ENCODE measurements at places on chromosomes 5 and 9. TPM values are rescaled to one million over a fixed set of nuclear protein-coding genes. Genes with fewer than 3 reads are reported as not detected.

- no peak for DNase-seq
Measured at GRCh38 chr5:137440795-137441194, 58.3 kb downstream of the SPOCK1 start.

Gene EIF4EBP3
- polyA plus RNA-seq = 11.5 TPM

- DNase-seq = no peak
Measured at GRCh38 chr5:10073441-10074104, 176.1 kb downstream of the ATPSCKMT start.

GRCh38 chr5:78841767-78842166, 143.3 kb downstream of the ARSB start:
- DNase-seq = no peak

GRCh38 chr9:77953590-77953989, 78.0 kb downstream of the GNAQ start:
- DNase-seq = no peak

GRCh38 chr5:139682016-139682975, 34.1 kb downstream of the CXXC5 start:
- DNase-seq = no peak

Gene GRXCR2
- not detected for polyA plus RNA-seq

GRCh38 chr9:18543406-18544192, 69.6 kb downstream of the ADAMTSL1 start:
- DNase-seq = no peak

GRCh38 chr5:24045046-24045445, 537.6 kb downstream of the PRDM9 start:
- no peak for DNase-seq

Gene LIFR
- polyA plus RNA-seq = 80.9 TPM

DNA sequence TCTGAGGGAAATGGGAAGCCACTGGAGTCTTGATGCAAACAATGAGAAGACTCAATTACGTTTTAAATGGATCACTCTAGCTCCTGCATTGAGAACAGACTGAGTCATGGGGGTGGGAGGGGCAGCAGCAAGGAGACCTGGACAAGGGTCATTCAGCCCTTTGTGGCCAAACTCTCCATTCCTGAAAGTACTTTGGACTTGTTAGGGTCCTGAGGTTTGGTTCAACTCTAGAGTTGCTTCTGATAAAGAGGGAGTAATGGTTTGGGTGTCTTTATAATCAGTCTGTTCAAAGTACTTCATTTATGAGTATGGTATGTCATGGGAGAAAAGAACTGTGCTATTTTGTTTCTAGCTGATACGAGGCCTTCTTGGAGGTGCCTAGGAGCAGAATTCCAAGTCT, 67.7 kb upstream of the SMIM32 start:
- no peak for DNase-seq

Gene SHISAL2B
- polyA plus RNA-seq = 0.34 TPM

DNA sequence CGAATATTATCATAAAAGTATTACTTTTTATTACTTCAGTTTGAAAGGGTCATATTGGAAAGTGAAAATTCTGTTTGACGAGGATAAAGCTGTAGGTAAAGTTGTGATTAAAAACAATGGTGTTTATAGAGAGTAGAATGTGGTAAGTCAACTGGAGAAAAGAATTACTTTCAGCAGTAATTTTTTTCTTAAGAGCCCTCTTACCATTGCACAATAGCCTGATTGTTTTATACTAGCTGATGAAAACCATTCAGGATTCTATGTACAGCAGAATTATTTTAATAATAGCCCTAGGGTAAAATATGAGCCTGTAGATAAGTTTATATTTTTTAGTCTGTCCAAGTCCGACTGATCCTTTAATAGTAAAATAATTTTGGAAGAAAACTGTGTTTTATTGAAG, 16.6 kb downstream of the CDC42SE2 start:
- no peak for DNase-seq

Gene SNCB
- polyA plus RNA-seq = not detected

DNA sequence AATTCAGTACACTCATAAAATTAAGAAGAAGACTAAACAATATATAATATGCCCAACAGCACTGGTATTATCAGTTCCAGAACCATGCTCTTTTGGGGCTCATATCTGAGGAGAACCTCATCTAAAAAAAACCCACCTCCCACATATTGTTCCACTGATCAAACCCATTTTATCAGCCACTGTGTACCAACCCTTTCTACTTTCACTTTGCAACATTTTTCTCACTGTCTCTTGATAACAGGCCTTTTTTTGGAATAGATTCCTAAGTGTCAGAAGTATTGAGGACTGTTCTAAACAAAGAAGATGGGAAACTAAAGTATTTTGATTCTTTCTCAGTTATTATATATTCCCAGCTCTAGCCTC, 173.2 kb downstream of the GABRB2 start:
- no peak for DNase-seq

DNA sequence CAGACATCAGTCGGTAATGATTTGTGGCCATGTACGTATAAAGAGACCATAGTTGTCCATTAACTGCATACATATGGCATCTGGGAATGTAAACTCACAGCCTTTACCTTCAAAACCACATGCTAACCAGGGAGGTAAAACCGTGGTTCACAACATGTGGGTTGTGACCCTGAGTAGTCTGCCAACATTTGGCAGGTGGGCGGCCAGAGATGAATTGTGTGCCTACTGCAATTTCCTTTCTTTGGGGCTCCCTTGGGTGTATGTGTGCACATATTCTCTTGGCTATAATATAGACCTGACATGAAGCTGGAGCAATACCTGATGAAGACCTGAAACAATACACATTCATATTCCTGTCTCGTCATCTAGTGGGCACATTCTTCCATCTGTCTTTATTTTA, 396.0 kb downstream of the MLLT3 start:
- DNase-seq = no peak

DNA sequence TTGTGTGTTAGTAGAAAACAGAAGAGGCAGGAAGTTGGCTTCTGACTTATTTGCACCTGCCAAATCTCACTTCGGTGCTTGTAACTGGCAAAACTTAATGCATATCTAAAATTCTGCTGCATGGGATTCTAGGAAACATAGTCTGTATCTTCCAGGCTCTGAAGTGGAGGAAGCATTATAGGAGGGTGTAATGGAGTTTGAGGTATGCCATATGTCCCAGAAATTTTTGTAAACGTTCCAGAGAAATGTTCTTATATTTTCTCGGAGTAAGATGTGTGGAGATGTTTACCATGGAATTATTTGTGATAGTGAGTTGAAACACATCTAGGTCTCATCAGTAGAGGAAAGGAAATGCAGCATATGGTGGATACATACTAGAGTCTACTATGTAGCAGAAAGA, 1329.0 kb upstream of the NUDT12 start:
- no peak for DNase-seq
